ENCODE measurements at places on chromosomes 13 and 19.
A peak's percentile ranks its signal among the peaks of the same experiment; 100 is the strongest.

GRCh38 chr13:40875044-40875443 lies 85.6 kb downstream of the SLC25A15 start:
- no peak for DNase-seq

DNA sequence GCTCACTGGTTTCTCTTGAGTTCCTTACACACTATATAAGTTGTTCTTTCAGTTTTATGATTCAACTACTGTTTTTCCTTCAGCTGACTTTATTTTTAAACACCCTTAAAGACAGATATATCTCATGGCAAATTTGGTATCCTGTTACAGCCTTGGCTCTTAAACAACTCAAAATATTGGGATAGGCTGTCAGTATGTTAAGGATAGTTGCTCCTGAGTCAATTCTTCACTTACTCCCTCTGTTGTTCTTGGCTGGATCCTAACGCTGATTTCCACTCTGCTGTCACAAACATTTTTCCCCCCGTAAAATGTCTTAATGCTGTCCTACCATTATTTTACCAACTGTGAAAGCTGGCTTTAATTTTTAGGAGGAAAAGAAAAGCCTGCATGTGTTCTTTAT lies 1.2 kb downstream of the KCNRG start:
- DNase-seq = peak; percentile 52

DNA sequence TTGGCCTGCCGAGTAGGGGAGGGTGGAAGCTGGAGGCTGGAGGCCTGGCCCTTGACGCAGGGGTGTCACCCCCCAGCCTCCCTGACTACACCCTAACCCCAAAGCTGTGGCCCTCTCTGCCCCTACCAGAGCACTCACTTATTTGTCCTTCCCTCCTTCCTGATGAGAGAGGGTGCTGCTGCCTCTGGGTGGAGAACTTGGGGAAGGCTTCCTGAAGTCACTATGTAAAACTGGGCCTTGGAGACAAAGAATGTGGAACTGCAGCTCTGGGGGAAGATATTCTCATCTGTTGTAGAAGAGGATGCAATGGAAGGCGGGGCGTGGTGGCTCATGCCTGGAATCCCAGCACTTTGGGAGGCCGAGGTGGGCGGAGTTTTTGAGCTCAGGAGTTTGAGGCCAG lies 485.2 kb downstream of the ZNF536 start:
- no peak for DNase-seq

DNA sequence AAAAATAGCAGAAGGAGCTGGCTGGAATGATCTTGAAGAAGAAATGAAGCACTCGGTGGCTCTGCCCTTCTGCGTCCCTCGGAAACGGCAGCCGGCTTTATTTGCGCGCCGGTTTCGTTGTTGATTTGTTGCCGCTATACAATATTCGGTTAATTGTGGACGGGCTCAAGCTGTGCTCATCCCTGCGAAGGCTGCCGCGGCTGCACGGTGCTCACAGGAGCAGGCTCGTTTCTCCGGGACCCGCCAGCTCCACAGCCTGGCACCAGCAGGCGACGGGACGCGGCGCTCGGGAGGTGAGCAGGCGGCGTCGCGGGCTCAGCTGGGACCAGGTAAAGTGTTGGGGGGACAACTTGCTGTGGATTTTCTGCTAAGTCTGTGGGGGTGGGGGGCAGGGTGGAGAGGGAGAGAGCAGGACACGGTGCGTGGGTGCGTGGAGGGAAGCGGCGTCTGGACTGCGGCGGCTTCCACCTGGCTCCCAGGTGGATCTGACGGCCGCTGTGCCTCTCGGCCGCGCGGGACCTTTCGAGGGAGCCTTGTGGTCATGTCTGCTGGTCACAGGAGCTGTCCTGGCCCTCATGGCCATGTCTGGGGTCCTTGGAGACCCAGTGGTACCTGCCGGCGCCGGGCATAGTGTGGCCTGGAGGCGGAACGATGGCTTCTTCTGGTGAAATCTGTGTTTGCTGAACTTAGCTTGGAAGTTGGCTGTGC lies 90.9 kb downstream of the TEX29 start:
- DNase-seq = no peak

DNA sequence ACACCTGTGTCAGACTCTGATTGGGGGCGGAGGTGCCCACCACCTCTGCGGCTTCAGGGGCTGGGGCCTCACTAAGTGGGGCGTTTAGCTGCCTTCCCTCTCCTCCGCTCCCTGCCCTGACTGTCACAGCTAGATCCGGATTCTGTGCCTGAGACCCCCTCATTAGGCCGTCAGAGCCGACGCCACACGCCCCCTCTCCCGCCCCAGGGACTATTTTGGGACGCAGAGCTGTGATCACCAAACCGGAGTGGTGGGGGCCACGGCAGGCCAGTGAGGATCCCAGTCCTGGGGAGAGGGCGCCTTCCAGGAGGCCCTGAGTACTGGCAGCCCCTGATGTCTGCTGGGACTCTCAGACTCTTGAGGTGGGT lies 762 bp downstream of the KANK3 start:
- DNase-seq = no peak

DNA sequence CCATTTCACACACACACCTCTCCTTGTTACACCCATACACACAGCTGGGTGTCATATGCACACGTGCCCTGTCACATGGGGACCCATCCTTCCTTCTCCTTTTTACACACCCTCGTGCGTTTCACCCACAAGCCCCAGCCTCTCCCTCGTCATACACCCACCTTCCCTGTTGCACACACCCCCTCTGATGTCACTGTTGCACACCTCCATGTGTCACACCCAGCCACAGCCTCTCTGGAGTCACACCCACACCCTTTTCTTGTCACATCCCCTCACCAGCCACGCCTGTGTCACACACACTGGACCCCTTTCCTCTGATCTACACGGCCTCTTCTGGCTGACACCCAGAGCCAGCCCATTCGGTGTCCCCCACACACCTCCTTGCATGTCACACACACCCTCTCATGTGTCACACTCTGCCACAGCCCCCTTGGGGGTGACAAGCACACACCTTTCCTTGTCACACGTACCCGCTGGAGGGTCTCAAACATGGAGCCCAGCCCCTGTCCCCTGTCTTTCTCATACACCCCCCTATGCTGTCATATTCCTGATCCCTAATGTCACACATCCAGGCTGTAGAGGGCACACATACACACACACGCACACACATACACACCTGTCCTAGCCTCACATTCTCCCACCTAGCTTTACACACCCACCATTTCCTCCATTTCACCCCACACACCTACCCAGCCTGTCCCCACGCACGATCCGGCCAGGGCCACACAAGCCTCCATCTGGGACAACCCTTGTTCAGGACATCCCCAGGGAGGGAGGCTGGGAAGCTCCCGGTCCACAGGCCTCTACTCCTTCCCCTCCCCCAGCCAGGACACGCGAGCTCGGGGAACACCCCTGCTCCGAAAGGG lies 1.4 kb downstream of the NOVA2 start:
- no peak for DNase-seq

DNA sequence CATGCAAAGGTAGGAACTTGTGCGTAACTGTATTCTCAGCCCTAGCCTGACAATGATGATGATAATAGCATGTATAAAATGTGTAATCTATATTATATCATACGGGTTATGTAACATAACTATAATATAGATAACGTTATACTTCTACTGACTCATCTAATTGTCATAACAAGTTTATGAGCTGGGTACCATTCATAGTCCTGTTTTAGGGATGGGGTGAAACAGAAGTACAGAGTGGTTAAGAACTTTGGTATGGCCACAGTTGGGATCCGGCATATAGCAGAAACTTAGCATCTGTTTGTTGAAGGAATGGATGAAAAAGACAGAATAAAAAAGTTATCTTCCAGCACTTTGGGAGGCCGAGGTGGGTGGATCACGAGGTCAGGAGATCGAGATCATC lies 5.2 kb downstream of the CTU1 start:
- DNase-seq = no peak

DNA sequence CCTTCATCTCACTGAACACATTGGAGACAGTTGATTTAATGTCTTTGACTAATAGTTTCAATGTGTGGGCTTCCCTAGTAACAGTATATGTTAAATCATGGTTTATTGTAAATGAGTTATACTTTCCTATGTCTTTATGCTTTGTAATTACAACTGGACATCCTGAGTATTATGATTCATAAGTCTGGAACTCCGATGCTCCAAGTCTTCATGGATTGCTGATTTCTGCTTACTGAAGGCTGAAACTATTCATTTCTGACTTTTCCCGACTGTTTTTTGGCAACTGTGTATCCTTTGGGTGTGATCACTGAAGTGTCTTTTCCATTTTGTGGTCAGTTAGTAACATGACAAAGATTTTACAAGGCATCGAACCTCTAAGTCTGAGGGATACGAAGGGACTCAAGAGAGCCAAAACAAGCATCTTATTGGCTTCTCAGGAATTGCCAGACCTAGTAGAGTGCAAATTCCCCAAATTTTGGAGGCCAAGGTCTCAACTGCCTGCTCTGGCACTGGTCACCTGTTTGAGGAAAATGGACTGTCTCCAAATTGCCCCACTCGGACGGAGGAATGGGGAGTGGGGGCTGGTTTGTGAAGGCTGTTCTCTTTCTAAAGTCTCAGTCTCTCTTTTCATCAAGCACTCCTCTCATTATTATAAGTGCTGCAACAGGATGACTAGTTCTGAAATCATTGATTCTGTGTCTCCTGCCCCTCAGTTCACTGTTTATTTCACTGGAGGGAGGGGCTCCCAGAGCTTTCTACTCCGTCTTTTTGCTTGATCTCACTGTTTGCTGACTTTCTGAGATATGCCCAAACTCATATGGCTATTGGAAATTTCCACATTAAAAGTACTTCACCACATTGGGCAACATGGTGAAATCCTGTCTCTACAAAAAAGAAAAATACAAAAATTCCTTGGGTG lies 20.2 kb upstream of the CD70 start:
- DNase-seq = peak; percentile 72

DNA sequence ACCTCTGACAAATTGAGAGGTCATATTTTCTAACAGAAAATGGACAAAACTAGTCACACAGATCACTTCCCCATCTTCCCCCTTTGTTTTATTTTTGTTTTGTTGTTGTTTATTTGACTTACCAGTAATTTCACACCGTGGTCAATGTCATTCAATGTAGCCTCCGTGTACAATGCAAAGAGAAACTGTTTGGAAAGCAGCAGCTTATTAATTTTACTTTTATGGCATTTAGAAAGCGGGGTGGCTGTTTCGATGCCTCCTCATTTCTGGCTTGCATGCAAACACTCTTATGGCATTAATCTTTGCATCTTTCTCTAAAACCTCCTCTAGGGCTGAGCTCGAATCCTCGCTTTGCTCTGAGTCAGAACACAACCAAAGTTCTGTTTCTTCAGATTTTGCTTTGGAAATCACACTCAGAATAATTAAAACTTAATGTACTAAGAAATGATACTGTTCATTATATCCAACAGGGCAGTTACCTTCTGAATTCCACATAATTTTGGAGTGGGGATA lies 77.0 kb downstream of the ZNF536 start:
- DNase-seq = no peak

DNA sequence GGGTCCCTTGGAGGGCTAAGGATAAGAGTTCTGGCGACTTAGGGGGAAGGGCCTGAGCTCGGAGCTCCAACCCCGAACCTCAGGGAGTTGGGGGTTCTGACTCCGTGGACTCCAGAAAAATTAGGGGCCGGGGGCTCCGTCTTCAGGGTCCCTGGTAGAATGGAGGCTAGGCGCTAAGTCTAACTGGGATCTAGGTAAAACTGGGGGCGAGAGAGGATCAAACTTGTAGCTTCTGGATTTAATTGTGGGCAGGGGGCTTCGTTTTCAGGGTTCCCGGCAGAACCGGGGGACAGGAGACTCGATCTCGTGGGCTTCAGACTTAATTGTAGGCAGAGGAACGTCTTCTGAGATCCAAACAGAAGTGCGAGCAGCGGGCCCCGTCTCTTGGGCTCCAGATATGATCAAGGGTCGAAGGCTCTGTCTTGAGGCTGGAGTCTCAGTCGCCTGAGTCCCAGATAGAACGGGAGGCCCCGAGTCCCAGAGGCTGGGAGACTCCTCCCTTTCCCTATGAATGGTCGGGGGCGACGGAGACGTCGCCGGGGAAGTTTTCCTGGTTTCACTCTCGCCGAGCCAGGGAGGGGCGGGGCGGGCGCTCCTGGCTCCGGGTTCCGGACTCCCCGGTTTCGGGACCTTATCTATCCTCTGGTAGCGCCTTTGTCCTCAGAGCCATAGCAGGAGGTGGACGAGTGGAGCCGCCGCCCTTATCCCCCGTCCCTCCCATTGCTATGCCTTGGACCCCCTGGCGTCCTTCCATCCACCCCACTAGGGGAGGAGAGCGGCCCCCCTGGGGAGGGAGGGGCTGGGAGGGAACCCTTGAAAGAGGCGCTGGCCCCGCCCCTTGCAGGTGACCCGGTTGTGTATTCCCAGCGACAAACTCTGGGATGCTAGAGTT lies 1.3 kb downstream of the NECTIN2 start:
- no peak for DNase-seq

DNA sequence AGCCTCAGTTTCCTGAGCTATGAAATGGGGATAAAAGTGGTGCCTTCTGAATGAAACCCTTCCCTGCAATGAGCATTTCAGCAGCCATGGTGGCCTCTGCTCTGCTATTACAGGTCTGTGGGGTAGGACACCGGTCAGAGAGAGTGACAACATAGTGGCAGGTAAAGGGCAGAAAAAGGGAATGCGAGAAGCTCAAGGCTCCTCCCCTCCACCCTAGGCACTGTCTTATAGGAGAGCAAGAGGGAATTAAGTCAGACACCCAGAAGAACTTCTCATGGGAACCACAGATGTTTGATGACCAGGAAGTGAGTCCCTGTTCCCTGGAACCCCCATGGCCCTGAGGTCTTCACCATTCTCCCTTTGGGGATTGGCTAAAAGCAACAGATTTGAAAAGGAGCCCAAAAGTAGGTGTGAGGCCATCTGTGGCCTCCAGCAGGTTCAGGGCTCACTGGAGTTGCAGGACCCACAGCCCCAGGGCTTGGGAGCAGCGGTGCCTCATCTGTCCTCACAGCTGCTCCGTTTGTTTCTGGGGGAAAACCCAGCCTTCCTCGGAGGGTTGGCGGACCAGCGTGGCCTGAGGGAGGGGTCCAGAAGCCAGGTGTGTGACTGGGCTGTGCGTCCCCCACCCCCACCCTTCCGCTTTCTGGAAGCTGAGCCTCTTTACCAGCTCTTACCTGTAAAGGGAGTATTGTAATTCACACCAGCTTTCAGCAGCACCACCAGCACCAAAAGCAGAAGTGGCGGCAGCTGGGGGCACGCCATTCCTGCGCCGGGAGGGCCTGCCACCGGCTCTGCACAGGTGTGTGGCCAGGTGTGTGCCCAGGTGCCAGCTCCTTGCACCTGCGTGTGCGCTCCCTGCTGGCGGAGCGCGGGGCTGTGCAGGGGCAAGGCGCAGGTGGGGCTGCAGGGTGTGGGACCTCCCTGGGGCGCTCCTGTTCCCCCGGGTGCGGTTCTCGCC lies 19.4 kb downstream of the IQCN start:
- no peak for DNase-seq

DNA sequence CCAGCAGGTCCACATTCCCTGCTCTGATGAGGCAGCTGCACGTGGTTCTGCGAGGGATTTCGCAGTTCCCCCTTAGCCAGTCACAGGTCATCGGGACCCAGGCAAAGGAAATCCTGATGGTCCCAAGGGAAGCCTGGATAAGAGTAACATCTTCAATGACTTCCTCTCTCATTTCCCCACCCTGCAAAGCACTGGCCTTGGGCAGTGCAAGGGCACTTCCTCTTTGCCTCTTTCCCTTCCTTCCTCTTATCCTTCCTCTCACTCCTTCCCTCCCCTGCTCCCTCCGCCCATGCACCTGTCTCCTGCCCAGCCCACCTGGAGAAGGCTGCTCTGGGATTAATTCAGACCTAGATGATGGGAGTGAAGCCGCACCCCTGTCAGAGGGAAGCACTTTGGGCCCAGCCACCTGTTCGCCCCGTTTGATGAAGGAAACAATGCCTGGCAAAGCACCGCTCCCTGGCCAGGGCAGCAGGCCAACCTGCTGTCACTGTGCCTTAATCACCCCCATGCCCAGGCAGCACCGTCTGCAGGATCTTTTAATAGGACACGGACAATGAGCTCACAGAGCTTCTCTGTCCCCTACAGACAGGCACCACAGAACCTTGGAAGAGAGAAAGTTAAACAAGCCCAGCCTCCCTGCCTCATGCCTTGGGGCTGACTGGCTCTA lies 113.5 kb upstream of the PABPC3 start:
- no peak for DNase-seq
